Stimulated activated naive CD4-positive, alpha-beta T cell treated with Interleukin-2 at 50 U/mL for 16 hours (primary cell): ENCODE measurements at places on chromosomes 13 and 19.

GRCh38 chr13:26436914-26437313 lies 120.6 kb upstream of the WASF3 start:
- no peak for DNase-seq

- no peak for DNase-seq
Observed at GRCh38 chr13:43783820-43784219, 3.0 kb downstream of the ENOX1 start.

DNA sequence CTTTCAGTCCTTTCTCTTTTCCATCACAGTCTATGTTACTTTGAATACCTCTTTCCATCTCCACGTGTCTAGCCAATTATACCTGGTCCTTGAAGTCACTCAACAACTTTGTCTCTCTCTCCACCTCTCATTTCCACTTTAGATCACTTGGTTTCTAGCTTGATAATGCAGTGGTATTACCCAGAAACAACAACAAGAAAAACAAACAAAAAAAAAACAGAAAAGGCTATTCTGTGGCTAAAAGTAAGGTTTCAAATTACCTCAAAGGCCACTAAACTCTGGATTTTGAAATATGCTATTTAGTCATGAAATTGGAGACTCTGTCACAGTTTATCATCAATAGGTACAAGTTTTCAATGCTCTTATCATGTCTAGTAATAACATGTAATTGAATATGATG lies 184.8 kb downstream of the PCDH9 start:
- DNase-seq, result no peak

DNA sequence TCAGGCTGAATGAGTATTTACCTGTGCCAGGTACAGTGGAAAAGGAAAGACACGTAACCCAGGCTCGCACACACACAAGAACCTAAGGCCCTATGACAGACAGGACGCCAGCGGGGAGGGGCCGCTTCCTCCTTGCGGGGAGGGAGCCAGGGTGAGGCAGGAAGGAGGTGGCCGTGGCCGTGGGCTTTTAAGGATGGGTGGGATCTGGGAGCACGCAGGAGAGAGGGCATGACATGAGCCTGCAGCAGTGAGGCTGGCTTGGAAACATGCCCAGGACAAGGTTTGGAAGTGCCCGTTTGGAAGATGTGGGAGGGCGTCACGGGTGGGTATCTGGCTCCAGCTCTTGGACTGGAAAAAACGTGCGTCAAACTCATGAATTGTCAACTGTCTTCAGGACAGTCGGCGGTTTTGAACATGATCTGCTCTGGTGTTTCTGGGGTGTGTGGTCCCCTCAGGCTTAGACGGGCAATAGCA lies 20.1 kb downstream of the SH3GL1 start:
- peak; percentile 22 for DNase-seq

DNA sequence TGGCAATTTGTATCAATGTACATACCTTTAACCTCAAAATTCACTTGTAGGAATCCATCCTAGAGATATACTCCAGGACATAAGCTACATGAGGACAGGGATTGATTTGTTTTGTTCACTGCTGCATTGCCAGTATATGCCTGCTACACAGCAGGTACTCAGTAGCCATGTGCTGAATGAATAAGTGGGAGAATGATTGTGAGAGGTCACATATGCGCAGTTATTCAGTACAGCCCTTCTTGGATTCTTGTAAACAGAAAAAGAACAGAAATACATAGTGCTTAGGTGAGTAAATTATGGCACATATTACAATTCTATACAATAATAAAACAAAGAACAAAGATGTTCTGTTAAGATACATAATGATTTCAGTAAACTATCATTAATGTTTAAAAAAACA lies 133.3 kb downstream of the RNF17 start:
- no peak for DNase-seq

DNA sequence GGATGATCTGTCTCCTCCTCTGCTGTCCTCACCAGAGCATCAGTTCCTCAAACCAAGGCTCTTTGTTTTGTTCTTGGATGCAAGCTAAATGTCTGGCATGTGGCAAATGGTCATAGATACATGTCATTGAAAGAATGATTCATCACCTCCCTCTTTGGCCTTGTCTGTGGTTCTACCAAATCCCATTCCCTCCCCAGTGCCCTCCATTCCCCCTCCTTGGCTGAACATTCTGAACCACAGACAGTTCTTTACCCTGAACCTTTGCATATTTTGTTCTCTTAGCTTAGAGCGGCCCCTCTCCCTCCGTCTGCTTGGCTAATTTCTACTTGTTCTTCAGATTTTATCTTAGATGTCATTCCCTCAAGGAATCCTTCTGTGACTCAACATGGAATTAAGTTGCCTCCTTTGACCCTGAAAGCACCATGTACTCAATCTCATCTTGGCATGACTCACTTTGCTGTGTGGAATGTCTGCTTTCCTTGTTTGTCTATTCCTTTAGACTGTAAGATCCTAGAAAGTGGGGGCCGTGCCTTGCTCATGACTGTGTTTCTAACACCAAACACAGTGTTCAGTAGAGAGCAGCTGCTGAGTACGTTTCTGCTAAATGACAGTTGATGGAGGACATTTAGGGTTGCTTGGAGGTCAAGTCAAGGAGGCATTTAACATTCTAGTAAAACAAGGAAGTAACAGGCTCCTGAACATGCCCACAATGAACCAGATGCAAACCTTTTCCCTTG lies 8.1 kb downstream of the ALOX5AP start:
- no peak for DNase-seq

- no peak for DNase-seq
Observed at GRCh38 chr13:66154354-66154753, 1075.8 kb downstream of the PCDH9 start.

- no peak for DNase-seq
Observed at GRCh38 chr13:30753030-30753616, 17.8 kb downstream of the ALOX5AP start.

DNA sequence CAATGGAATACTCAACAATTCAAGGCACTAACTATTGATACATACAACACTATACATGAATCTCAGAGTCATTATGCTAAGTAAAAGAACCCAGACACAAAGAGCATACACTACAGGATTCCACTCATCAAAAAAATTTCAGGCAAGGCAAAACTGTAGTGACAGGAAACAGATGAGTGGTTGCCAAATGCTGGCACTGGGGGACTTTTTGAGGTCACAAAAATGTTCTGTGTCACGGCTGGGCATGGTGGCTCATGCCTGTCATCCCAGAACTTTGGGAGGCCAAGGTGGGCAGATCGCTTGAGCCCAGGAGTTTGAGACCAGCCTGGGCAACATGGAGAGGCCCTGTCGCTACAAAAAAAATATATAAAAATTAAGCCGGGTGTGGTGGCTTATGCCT lies 129.4 kb downstream of the KL start:
- no peak for DNase-seq

GRCh38 chr13:24905242-24905641 lies 141.3 kb downstream of the RNF17 start:
- DNase-seq, result no peak

GRCh38 chr19:54523403-54523802 lies 20.8 kb downstream of the LAIR2 start:
- no peak for DNase-seq

GRCh38 chr19:12796146-12797071 lies 5.1 kb downstream of the JUNB start:
- DNase-seq, result peak; percentile 67

DNA sequence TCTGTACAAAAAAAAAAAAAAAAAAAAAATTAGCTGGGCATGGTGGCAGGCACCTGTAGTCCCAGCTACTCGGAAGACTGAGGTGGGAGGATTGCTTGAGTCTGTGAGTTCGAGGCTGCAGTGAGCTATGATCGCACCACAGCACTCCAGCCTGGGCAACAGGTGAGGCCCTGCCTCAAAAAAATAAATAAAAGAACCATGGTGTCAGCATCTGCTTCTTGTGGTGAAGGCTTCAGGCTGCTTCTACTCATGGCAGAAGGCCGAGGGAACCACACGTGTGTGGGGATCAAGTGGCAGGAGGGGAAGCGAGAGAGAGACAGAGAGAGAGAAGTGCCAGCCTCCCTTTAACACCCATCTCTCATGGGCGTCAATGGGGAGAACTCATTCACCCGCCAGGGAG lies 13.5 kb downstream of the BCL3 start:
- no peak for DNase-seq

GRCh38 chr13:110136660-110137585 lies 170.0 kb downstream of the COL4A1 start:
- DNase-seq, result no peak

GRCh38 chr19:6694147-6694815 lies 24.3 kb upstream of the TNFSF14 start:
- no peak for DNase-seq

- DNase-seq, result no peak
Observed at GRCh38 chr19:38378866-38379265, 4.5 kb downstream of the PSMD8 start.

- DNase-seq, result no peak
Observed at GRCh38 chr13:110536006-110536693, 25.4 kb downstream of the RAB20 start.

GRCh38 chr13:73715114-73715910 lies 418.9 kb downstream of the KLF12 start:
- DNase-seq, result peak; percentile 47

DNA sequence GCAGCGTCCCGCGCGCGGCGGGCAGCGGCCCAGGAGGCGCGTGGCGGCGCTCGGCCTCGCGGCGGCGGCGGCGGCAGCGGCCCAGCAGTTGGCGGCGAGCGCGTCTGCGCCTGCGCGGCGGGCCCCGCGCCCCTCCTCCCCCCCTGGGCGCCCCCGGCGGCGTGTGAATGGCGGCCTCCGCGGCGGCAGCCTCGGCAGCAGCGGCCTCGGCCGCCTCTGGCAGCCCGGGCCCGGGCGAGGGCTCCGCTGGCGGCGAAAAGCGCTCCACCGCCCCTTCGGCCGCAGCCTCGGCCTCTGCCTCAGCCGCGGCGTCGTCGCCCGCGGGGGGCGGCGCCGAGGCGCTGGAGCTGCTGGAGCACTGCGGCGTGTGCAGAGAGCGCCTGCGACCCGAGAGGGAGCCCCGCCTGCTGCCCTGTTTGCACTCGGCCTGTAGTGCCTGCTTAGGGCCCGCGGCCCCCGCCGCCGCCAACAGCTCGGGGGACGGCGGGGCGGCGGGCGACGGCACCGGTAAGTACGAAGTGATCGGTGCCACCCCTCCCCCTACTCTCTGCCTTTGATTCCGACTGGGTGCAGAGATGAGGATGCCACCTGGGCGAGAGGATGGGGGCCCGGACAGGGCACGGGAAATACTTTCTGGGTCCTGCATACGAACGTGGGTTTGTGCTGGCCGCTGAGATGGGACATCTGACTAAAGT lies 874 bp downstream of the TRIM28 start:
- no peak for DNase-seq

DNA sequence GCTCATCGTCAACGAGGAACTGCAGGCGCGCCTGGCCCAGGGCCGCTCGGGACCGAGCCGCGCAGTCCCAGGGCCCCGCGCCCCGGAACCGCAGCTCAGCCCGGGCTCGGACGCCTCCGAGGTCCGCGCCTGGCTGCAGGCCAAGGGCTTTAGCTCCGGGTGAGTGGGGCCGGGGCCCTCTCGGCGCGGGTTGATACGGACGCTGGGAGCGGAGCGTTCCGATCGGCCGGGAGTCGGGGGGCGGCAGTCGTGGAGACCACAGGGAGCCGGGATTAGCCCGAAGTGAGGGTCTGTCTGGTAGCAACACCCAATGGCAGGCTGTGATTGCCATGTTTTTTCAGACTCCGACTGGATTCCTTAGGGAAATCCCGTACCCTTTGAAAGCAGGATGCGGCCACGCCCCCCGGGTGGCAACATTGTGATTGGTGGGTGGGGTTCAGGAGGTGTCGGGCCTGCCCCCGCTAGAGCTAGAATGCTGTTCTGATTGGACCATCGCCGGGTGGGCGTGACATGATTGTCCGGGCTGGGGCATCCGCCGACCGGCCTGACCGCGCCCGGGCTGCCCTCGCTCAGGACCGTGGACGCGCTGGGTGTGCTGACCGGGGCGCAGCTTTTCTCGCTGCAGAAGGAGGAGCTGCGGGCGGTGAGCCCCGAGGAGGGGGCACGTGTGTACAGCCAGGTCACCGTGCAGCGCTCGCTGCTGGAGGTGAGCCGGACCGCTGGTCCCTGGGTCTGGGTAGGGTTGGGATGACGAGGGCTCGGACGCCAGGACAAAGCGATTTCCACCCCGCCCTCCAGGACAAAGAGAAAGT lies 11.3 kb downstream of the EPS8L1 start:
- DNase-seq, result peak; percentile 49

DNA sequence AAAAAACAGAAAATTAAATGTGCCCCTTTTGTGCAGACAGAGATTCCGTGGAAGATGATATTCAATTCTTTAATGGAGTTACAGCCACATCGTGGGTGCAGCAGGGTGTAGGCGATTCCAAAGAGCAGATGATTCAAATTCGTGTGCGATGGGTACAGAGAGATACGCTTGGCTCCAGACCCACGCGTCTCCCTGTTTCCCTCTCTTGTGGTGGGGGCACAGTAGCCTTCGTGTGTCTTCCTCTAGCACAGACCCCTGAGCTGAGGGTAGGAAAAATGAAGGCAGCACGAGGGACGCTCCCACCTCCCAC lies 4.8 kb downstream of the TSPAN16 start:
- no peak for DNase-seq

- DNase-seq, result no peak
Observed at GRCh38 chr13:51246418-51247277, 24.4 kb downstream of the FAM124A start.

DNA sequence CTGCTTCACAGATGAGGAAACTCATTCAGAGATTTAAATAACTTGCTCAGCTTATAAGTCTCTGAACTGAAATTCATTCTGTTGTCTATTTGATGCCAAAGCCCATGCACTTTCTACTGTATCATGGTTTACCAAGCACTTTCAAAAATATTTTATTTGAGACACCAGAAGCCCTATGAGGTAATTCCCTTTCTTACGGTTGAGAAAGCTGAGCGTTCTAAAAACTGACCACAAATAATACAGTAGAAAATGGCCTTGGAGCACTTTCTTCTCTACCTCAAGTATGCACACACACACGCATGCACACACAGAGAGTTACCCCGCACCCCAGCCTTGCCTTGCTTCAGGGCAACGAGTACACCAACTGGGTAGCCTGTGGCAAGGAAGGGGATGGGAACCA lies 228.5 kb downstream of the RFC3 start:
- no peak for DNase-seq

- DNase-seq, result no peak
Observed at GRCh38 chr13:45269204-45269603, 68.4 kb upstream of the KCTD4 start.

- DNase-seq, result peak; percentile 45
Observed at GRCh38 chr19:45477713-45478453, 10.1 kb downstream of the FOSB start.

DNA sequence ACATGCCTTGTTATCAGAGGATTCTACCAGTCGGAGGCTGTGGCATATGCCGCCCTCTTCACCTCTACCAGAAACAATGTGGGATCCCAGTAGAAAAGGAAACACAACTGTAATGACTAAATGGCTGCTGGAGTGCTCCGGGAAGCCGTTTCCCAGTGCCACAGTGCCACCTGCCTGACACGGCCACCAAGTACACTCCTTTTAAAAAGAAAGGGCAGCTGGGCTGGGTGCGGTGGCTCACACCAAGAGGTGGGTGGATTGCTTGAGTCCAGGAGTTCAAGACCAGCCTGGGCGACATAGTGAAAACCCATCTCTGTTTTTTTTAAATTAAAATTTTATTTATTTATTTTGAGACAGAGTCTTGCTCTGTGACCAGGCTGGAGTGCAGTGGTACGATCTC lies 67.3 kb downstream of the TRPM4 start:
- no peak for DNase-seq
